GM23338 (cell line): ENCODE measurements at places on chromosomes 6 and 20.

DNA sequence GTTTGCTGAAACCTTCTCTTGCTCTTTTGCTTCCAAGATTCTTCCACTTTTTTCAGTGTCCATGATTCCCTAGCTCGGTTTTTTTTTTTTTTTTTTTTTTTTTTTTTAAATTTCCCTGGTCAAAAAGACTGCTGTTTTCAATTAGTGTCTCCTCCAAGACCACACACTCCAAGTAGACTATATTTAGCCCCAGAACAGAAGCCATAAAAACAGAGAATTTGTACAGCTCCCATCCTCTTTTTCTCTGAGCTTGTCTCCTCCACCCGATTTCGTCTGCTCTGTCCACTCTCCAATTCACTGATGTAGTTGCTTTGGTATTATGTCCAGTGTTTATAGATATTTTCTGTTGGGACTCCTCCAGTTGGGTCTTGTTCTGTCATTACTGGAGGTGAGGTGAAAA, 37.6 kb downstream of the RSPH3 start:
- DNase-seq: no peak

GRCh38 chr20:39097889-39098288, 135.7 kb downstream of the DHX35 start:
- DNase-seq: no peak

DNA sequence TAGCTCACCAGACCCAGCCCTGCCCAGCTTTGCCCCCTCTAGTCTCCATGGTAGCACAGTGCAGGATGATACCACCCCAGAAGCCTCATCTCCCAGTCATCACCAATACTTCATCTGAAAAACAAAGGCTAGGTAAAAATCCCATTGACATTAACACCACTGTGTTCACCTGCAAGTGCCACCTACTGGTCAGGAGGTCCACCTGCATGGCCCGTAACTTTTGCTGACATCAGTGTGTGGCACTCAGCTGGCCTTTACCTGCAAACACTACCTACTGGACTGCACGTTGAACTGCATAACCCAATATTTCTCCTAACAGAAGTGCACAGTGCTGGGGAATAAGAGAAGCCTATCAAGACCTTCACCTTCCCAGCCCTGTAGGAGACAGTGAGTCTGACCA, 234.7 kb upstream of the ADGRB3 start:
- peak; percentile 35 for DNase-seq

- DNase-seq: no peak
These were observed 3.9 kb upstream of the CPNE5 start for GRCh38 chr6:36843170-36843569.

DNA sequence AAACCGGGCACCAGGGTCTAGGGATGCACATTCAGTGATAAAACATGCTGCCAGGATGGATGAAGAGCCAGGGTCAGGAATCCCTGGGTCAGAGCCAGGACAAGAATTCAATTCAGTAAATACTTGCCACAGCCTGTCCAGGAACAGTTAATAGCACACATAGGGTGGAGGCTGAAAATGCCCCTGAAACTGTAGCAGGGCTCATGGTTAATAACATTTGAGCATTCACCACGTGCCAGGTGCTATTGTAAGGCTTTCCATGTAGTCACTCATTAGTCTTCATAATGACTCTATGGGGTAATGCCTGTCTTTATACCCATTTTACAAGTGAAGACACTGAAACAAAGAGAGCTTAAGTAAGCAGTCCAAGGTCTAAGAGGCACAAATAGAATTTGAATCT, 296.3 kb downstream of the LRFN2 start:
- DNase-seq: no peak
